ENCODE measurements at places on chromosomes 7 and 10.

DNA sequence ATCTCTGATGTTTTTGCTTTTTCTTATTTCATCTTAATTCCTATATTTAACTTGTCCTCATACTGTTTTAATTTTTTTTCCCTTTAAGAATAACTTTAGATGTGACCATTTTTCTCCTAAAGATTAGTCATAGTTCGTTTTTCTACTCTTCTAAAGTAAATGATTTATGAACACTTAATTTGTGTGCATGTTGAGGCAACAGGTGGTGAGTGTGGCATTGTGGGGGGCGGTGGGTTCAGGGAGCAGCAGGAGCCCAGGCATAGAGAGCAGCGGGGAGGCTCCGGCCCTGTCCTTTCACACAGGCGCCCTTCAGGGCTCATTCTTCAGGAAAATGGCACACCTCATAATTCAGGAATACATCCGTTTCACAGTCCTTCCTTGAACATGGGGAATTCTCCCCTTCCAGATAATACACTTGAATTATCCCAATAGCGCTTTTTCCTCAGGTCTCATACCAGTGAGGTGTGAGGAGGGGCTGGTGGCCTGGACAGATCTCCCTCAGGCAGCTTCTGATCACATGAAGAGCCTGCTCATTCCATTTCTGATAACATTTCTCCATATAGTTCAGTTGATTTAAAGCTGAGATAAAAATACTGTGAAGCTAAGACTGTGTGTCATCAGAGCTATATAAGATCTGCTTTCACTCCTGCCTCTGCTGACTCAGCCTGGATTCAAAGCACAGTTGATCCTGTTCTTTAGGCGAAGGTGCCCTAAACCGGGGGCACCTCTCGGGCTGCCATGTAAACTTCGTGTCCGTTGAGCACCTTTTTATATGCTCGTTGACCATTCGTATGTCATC, 40.2 kb downstream of the CUL1 start:
- H3K4me1 ChIP-seq = no peaks in the 10 kb centered on the region
- H3K27ac ChIP-seq = no peak overlapping the region
- peaks cover 45% of the 10 kb centered on the region for H3K36me3 ChIP-seq
- no peak overlapping the region for H3K4me3 ChIP-seq
- no peaks in the 10 kb centered on the region for H3K27me3 ChIP-seq

DNA sequence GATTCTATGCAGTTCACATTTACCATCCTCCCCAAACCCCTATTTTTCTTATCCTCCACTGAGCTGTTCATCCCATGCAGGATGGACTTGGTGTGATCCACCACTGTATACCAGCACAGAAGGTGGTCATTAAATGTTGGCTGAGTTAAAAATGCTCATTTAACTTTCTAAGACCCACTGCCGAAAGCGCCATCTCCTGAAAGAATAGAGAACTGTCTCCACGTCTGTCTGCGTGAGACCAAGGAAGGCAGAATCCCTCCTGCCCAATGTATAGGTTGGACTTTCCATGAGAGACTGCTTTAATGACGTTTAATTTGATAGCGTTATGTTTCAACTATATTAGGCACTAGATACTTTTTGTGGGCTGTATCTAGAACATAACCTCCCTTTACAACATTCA, 124.3 kb downstream of the GPAM start:
- no peaks in the 10 kb centered on the region for H3K27me3 ChIP-seq
- H3K27ac ChIP-seq = no peak overlapping the region
- H3K4me1 ChIP-seq = no peaks in the 10 kb centered on the region
- no peaks in the 10 kb centered on the region for H3K36me3 ChIP-seq

DNA sequence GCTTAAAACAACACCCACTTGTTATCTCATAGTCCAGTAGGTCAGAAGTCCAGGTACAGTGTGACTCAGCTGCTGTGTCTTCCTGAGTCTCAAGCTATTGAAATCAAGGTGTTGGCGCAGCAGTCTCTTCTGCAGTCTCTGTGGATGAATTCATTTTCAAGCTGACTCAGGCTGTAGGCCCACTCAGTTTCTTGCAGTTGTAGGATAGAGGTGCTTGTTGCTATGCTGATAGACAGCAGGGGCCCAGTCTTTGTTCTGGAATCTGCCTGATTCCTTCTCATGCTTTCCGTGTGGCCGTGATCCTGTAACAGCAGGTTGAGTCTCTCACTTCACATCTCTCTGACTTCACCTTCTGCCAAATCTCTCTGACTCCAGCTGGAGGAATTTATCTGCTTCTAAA, 400.4 kb upstream of the POM121L12 start:
- H3K36me3 ChIP-seq = no peaks in the 10 kb centered on the region
- no peak overlapping the region for H3K4me3 ChIP-seq
- DNase-seq = no peak
- H3K27ac ChIP-seq = no peak overlapping the region
- H3K27me3 ChIP-seq = no peaks in the 10 kb centered on the region
- H3K4me1 ChIP-seq = no peaks in the 10 kb centered on the region

DNA sequence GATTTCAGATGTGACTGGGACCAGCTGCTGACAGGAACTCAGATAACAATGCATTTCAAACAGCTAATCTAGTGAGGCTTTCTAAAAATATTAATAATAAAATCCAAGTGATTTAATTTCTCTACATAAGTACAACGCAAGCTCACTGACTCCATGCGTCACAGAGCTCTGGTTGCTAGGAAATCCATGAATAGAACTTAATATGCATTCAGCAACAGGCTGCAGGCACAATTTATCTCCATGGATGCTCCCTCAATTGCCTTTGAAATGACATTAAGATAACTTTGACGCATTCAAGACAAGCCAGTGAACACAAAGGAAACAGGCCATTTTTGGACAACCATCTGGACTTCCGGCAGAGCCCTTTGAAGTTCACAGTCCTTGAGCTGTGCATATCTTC, 118.7 kb upstream of the COL1A2 start:
- no peaks in the 10 kb centered on the region for H3K36me3 ChIP-seq
- H3K4me3 ChIP-seq = no peak overlapping the region
- DNase-seq = no peak
- H3K4me1 ChIP-seq = no peaks in the 10 kb centered on the region
- H3K27ac ChIP-seq = no peak overlapping the region
- H3K27me3 ChIP-seq = no peaks in the 10 kb centered on the region

- H3K36me3 ChIP-seq = no peaks in the 10 kb centered on the region
- H3K4me1 ChIP-seq = no peaks in the 10 kb centered on the region
- no peak overlapping the region for H3K4me3 ChIP-seq
- no peak for DNase-seq
- no peak overlapping the region for H3K27ac ChIP-seq
- H3K27me3 ChIP-seq = no peaks in the 10 kb centered on the region
These were observed 9.3 kb downstream of the ATP6V0E2 start for GRCh38 chr7:149883048-149883438.

DNA sequence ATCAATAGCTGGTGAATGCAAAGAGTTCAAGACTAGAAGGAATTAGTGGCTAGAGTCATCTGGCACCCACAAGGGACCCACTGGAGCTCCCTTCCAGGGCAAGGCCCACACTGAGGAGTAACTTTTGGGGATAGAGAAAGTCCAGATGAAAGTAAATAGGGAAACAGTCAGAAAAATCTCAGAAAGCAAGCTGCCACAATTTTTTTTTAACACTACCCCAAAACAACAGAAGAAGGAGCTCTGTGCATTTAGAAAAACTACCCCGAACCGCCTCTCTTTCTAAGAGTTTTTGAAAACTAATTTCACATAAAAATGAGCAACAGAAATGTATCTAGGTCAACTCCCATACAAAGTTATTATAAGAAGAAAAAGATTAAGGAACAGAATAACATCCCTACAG, 42.2 kb downstream of the AOAH start:
- H3K27ac ChIP-seq = no peak overlapping the region
- no peaks in the 10 kb centered on the region for H3K36me3 ChIP-seq
- no peaks in the 10 kb centered on the region for H3K4me1 ChIP-seq
- H3K4me3 ChIP-seq = no peak overlapping the region
- no peaks in the 10 kb centered on the region for H3K27me3 ChIP-seq

DNA sequence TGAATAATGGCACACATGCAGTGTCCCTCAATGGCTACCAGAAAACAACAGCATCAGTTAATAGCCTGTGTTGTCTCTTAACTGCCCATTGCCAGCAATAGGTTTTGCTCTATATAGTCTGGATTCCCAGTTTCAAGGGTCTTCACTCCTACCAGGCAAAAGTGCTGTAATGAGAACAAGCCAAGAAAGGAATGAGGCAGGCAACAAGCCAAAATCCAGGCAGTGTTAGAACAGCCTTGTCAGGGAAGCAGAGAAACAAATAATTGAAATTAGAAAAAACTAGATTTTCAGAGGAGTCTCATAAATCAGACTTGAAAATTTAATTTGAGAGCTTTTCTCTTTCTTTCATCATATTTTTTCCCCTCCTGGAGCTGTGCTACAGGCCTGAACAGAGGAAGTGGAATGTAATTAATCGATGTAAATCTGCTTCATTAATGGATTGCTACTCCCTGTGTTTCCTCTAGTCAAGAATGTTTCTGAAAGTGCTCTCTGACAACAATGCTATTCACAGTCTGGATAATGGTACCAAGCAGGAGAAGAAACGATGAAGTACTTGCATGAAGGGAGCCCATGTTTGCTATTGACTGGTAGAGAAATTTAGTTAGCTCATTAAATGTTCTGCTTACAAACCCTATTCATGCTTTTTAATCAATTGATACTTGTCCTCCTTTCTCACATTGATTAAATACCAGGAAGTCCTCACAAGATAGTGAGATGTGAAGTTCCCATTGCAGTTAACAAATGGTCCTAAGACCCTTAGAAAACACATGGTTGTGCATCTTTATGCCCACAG, 202.0 kb upstream of the LRRTM3 start:
- H3K36me3 ChIP-seq = no peaks in the 10 kb centered on the region
- H3K4me1 ChIP-seq = no peaks in the 10 kb centered on the region
- no peaks in the 10 kb centered on the region for H3K27me3 ChIP-seq
- DNase-seq = no peak
- H3K27ac ChIP-seq = no peak overlapping the region
- H3K4me3 ChIP-seq = no peak overlapping the region

DNA sequence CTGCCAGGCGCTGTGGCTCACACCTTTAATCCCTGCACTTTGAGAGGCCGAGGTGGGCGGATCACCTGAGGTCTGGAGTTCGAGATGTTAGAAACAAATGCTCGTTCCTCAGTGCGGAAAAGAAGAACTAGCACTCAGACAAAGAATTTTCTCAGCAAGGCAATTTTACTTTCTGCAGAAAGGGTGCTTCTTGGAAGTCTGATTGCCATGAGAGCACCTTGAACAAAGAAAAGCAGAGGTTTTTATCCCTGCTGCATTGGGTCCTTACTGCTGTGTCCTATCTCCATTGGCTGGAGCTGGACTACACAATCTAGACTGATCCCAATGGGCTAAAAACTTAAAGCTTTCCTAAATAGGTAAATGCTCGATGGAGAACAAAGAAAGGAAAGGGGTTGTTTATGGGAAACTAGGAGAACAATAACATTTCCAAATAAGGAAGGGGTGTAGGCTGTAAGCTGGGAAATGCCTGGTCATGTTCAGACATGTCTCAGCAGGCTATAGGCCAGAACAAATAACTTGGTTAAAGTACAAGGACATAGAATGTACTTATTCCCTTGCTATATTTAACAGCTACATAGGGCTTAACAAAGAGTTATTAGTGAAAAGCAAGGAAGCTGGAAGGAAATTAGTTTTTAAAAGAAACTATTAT, 26.1 kb upstream of the ACTR3B start:
- peaks cover 13% of the 10 kb centered on the region for H3K4me1 ChIP-seq
- H3K27ac ChIP-seq = no peak overlapping the region
- H3K27me3 ChIP-seq = no peaks in the 10 kb centered on the region
- H3K4me3 ChIP-seq = no peak overlapping the region
- no peaks in the 10 kb centered on the region for H3K36me3 ChIP-seq
- no peak for DNase-seq

- no peak for DNase-seq
- no peak overlapping the region for H3K4me3 ChIP-seq
- no peaks in the 10 kb centered on the region for H3K27me3 ChIP-seq
- H3K27ac ChIP-seq = no peak overlapping the region
These were observed 316.9 kb upstream of the LRRN3 start for GRCh38 chr7:110774071-110774470.

- peak overlapping the region; percentile 46 for H3K27ac ChIP-seq
- H3K27me3 ChIP-seq = no peaks in the 10 kb centered on the region
- H3K4me1 ChIP-seq = peaks cover 27% of the 10 kb centered on the region
- no peak overlapping the region for H3K4me3 ChIP-seq
These were observed 231.8 kb downstream of the KCNMA1 start for GRCh38 chr10:77405771-77406241.

GRCh38 chr7:29915481-29916215, 74.0 kb downstream of the SCRN1 start:
- H3K36me3 ChIP-seq = no peaks in the 10 kb centered on the region
- H3K27me3 ChIP-seq = no peaks in the 10 kb centered on the region
- H3K4me1 ChIP-seq = no peaks in the 10 kb centered on the region
- H3K27ac ChIP-seq = no peak overlapping the region

GRCh38 chr10:105837951-105838350, 1196.9 kb downstream of the SORCS3 start:
- no peaks in the 10 kb centered on the region for H3K27me3 ChIP-seq
- H3K36me3 ChIP-seq = no peaks in the 10 kb centered on the region
- H3K27ac ChIP-seq = no peak overlapping the region
- H3K4me3 ChIP-seq = peak overlapping the region; percentile 17
- no peaks in the 10 kb centered on the region for H3K4me1 ChIP-seq
- no peak for DNase-seq

GRCh38 chr10:129993621-129994020, 29.5 kb upstream of the EBF3 start:
- H3K36me3 ChIP-seq = no peaks in the 10 kb centered on the region
- peak; percentile 28 for DNase-seq
- no peaks in the 10 kb centered on the region for H3K27me3 ChIP-seq
- H3K27ac ChIP-seq = no peak overlapping the region

DNA sequence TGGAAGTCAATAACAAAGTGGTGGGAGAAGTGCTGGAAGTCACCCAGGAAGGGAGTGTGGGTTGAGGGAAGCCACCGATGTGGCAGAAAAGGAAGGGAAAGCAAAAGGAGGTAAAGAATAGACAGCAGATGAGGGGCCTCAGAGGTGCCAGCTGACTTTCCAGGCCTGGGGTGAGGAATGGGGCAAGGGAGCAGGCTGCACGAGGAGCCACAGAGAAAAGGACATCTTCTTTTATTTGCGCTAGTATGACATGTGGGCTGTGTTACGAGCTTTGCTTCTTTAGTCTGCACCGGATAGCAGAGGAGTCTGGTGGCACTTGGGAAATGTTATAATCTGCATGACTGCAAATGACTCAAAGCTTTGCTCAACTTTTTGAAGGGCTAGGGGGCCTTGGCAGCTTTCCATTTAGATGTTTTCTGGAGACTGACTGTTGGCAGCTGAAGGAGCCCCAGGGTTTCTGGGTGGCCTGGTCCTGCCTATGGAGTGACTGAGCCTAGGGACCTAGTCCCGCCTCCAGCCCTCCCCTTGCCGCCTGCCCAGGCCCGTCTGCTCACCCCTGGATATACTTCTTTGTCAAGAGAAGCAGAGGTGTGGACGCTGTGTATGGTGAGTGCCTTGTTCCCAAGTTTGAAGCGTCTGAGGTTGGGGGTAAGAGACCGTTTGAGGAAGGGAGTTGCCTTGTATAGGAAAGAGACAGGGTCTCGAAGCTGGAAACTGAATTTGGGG, 5.1 kb downstream of the PRXL2A start:
- no peak for DNase-seq
- H3K36me3 ChIP-seq = no peaks in the 10 kb centered on the region
- peaks cover 84% of the 10 kb centered on the region for H3K4me1 ChIP-seq

- H3K27me3 ChIP-seq = no peaks in the 10 kb centered on the region
- DNase-seq = no peak
- H3K27ac ChIP-seq = no peak overlapping the region
- H3K36me3 ChIP-seq = no peaks in the 10 kb centered on the region
- peaks cover 9% of the 10 kb centered on the region for H3K4me1 ChIP-seq
These were observed 104.1 kb downstream of the ARHGAP22 start for GRCh38 chr10:48500771-48501170.

Data from vagina (tissue), 2 donors.